ENCODE measurements at places on chromosomes 7 and 10.

- no peaks in the 10 kb centered on the region for H3K36me3 ChIP-seq
- no peaks in the 10 kb centered on the region for H3K27me3 ChIP-seq
- no peak for DNase-seq
- no peak overlapping the region for H3K27ac ChIP-seq
- H3K4me3 ChIP-seq, result no peak overlapping the region
Measured at GRCh38 chr7:123820864-123821263, 24.1 kb upstream of the HYAL4 start.

DNA sequence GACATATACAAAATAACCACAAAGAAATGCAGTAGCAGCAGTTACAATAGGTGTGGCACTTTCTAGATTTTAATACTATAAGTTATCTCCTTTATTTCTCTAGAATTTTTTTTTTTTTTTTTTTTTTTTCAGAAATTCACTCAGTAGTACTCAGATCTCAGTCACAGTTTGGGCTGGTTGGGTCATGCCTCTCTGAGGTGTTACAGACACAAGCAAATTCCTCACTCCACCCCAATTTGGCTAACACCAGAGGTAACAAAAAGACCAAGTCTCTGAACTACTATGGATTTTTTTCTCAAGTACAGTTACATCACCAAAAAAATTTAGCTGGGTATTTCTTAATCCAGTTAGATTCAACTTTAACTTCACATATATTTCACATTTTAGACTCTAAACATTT is 985.1 kb upstream of the LRRN3 start:
- H3K4me1 ChIP-seq, result no peaks in the 10 kb centered on the region
- no peaks in the 10 kb centered on the region for H3K27me3 ChIP-seq
- no peak for DNase-seq
- no peak overlapping the region for H3K4me3 ChIP-seq
- H3K36me3 ChIP-seq, result peaks cover 1% of the 10 kb centered on the region

GRCh38 chr10:60652628-60653027 is 125.7 kb upstream of the CDK1 start:
- H3K4me3 ChIP-seq, result no peak overlapping the region
- DNase-seq, result no peak
- no peaks in the 10 kb centered on the region for H3K36me3 ChIP-seq
- no peaks in the 10 kb centered on the region for H3K27me3 ChIP-seq

- H3K36me3 ChIP-seq, result no peaks in the 10 kb centered on the region
- DNase-seq, result peak; percentile 5
- peaks cover 4% of the 10 kb centered on the region for H3K27me3 ChIP-seq
- no peak overlapping the region for H3K27ac ChIP-seq
Measured at GRCh38 chr10:103548581-103549348, 55.3 kb downstream of the NEURL1 start.

DNA sequence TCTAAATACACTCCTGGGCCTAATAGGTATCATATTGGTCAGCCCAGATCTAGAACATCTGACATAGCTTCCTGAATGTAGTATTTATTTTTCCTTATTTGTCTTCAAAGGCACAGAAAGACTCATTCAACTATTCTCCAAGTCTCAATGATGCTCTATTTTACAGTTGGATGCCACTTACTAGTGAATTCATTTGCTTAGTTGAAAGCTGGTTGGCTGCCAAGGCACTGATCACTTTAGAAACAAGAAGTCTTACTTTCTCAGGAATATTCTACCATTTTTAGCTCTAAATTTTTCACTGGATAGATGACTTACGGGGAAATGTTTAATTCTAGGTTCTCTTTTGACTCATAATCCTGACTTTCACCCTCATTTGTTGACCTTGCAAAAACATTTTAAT is 863.4 kb downstream of the SORCS1 start:
- H3K27ac ChIP-seq, result no peak overlapping the region
- no peak for DNase-seq
- H3K36me3 ChIP-seq, result no peaks in the 10 kb centered on the region
- H3K27me3 ChIP-seq, result no peaks in the 10 kb centered on the region
- H3K4me3 ChIP-seq, result no peak overlapping the region
- no peaks in the 10 kb centered on the region for H3K4me1 ChIP-seq

DNA sequence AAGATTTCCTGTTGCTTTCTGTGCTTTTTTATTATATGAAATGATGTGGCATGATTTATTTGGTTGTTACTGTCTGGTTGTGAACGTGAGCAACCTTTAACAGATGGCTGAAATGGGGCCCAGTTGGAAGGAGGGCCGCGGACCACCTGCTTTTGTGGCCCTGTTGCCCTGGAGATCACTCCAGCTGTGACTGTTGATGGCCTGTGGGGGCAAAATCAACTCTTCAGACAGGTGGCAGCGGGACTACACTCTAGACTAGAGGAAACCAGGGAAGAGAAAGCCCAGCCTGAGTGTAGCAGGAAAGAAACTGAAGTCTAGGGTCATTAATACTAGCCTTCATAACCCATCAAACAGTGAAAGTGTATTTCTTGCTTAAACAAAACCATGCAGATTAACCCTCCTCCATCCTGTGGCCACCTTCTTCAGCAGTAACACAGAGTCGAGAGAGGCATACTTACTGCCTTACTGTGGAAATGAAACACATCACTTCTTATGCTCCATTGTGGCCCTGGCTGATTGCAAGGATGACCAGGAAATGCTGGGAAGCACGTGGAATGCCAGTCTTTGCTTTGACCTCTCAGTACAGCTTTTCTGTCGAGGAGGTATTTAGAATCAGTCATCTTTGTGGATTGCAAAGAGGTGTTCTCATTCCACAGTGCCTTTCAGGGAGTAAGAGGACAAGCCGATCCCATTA is 80.5 kb downstream of the CCNY start:
- DNase-seq, result no peak
- H3K27me3 ChIP-seq, result no peaks in the 10 kb centered on the region
- H3K36me3 ChIP-seq, result no peaks in the 10 kb centered on the region
- peaks cover 56% of the 10 kb centered on the region for H3K4me1 ChIP-seq
- H3K27ac ChIP-seq, result peak overlapping the region; percentile 52

DNA sequence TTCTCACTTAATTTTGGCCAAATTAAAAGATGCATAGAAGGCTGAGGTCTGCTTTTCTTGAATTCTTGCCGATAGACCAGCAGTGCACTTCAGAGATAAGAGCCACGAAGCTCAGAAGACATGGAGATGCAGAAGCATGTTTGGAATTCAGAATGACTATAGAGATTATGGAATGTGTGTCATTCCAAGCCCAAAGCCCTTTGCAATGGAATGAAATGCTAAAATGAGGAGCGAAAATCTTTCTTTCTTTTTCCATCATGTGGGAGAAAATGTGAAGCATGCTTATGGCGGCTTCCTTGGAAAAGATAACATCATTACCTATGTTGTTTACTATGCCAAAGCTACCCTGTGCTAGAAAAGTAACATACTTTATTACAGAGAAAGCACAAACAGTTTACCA is 257.0 kb upstream of the RNF32 start:
- H3K27me3 ChIP-seq, result peaks cover 3% of the 10 kb centered on the region
- H3K4me1 ChIP-seq, result peaks cover 8% of the 10 kb centered on the region
- H3K4me3 ChIP-seq, result no peak overlapping the region
- no peak for DNase-seq

- H3K27me3 ChIP-seq, result peaks cover 8% of the 10 kb centered on the region
- peaks cover 18% of the 10 kb centered on the region for H3K36me3 ChIP-seq
- no peak for DNase-seq
- no peak overlapping the region for H3K27ac ChIP-seq
- no peaks in the 10 kb centered on the region for H3K4me1 ChIP-seq
- no peak overlapping the region for H3K4me3 ChIP-seq
Measured at GRCh38 chr10:27297844-27298521, 57.4 kb upstream of the ACBD5 start.

DNA sequence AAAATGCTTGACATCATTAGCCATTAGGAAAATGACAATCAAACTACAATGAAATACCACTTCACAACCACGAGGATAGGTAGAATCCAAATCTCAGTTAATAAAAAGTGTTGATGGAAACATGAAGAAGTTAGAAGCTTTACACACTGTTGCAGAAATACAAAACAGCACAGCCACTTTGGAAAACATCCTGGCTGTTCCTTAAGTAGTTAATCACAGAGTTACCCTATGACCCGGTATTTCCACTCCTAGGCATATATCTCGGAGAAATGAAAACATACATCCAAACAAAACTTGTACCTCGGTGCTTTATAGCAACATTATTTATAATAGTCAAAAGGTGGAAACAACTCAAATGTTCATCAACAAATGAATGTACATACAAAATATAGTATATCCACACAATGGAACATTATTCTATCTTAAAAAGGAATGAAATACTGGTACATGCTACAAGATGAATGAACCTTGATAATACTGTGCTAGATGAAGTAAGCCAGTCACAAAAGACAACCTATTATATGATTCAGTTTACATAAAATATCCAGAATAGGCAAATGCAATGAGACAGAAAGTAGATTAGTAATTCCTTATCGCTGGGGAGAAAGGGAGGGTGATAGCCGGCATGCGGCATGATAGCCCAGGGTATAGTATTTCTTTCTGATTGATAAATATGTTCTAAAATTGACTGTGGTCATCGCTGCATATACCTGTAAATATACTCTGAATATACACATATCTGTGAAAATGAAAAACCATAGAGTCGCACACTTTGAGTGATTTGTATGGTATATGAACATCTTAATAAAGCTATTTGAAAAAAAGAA is 1.9 kb downstream of the VWDE start:
- peak overlapping the region; percentile 98 for H3K4me3 ChIP-seq
- H3K36me3 ChIP-seq, result peaks cover 27% of the 10 kb centered on the region
- H3K27me3 ChIP-seq, result peaks cover 10% of the 10 kb centered on the region
- H3K4me1 ChIP-seq, result peaks cover 38% of the 10 kb centered on the region
- H3K27ac ChIP-seq, result no peak overlapping the region

Data from WTC11 (cell line).